MCF 10A (cell line): ENCODE measurements at places on chromosomes 5 and 9. TPM values are rescaled to one million over a fixed set of nuclear protein-coding genes. Genes with fewer than 3 reads are reported as not detected.

The CCL27 gene
- 0.49 TPM in 1 of 2 replicates, not detected in the other for total RNA-seq

The ZNF883 gene
- 0.51 and 0.59 TPM in 2 replicates for total RNA-seq

DNA sequence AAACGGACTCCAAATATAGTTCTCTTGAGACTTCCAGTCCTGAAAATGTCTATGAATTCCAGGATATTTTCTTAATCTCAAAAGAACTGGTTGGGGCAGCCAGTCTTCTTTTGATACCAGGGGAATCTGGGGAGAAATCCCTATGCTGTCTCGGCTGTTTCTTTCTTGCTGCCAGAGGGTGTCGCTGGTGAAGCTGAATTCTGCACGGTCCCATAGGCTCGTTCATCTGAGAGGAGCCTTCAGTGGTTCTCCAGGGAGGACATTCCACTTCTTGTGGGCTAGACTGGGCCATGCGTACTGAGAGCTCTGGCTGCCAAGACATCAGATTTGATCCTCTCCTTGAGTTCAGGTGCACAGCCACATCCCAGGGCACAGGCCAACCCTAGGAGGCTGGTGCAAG is 155.0 kb upstream of the CLINT1 start:
- DNase-seq, result peak; percentile 64
- no peak overlapping the region for H3K4me3 ChIP-seq
- no peak overlapping the region for H3K27ac ChIP-seq
- no peaks in the 10 kb centered on the region for H3K27me3 ChIP-seq
- H3K4me1 ChIP-seq, result no peaks in the 10 kb centered on the region
- no peaks in the 10 kb centered on the region for H3K36me3 ChIP-seq

- no peak overlapping the region for H3K4me3 ChIP-seq
- H3K36me3 ChIP-seq, result peaks cover 74% of the 10 kb centered on the region
- no peak for DNase-seq
Measured at GRCh38 chr9:135941288-135941995, 19.7 kb downstream of the UBAC1 start.

GRCh38 chr9:133102190-133103021 is 18.6 kb downstream of the RALGDS start:
- no peak for DNase-seq
- no peaks in the 10 kb centered on the region for H3K4me1 ChIP-seq
- no peak overlapping the region for H3K4me3 ChIP-seq
- peak overlapping the region; percentile 75 for H3K27ac ChIP-seq

- H3K27ac ChIP-seq, result peak overlapping the region; percentile 81
- H3K4me3 ChIP-seq, result no peak overlapping the region
- peak; percentile 81 for DNase-seq
Measured at GRCh38 chr5:141512390-141512910, 23.6 kb downstream of the PCDHGC5 start.

- DNase-seq, result no peak
- no peak overlapping the region for H3K27ac ChIP-seq
- no peaks in the 10 kb centered on the region for H3K36me3 ChIP-seq
- peaks cover 11% of the 10 kb centered on the region for H3K4me1 ChIP-seq
- no peaks in the 10 kb centered on the region for H3K27me3 ChIP-seq
Measured at GRCh38 chr5:154993461-154993860, 20.1 kb upstream of the KIF4B start.

DNA sequence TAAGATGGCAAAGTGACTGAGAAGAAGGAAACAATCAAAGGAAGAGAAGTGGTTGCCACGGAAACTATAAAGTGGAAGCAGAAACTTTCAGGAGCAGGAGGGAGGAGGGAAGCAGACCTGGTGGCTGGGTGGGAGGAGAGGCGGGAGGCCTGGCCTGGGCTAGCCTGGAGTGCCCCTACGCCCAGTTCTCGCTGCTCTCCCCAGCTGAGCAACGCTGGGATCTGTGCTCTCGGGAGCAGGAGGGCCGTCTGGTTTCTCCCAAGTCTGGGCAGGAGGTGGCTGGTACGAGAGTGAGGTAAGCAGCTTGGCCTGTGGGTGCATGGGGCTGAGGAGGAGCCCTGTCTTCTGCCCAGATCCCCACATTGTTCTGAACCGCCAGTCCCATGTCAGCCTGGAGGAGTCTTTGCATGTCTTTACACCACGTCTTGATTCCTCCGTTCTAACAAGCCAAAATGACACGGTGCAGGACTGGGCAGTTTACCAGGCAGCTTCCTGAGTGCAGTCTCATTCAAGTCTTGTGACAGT is 15.0 kb upstream of the DAB2IP start:
- peaks cover 15% of the 10 kb centered on the region for H3K4me1 ChIP-seq
- peaks cover under 1% of the 10 kb centered on the region for H3K27me3 ChIP-seq
- no peak for DNase-seq
- no peak overlapping the region for H3K4me3 ChIP-seq

GRCh38 chr5:89232139-89232603 is 349.2 kb upstream of the MEF2C start:
- H3K27ac ChIP-seq, result no peak overlapping the region
- DNase-seq, result no peak
- peaks cover 7% of the 10 kb centered on the region for H3K36me3 ChIP-seq
- no peaks in the 10 kb centered on the region for H3K4me1 ChIP-seq
- H3K4me3 ChIP-seq, result no peak overlapping the region
- no peaks in the 10 kb centered on the region for H3K27me3 ChIP-seq
